T-helper 17 cell (primary cell): ENCODE measurements at places on chromosomes 2 and 18.
A peak's percentile ranks its signal among the peaks of the same experiment; 100 is the strongest.

DNA sequence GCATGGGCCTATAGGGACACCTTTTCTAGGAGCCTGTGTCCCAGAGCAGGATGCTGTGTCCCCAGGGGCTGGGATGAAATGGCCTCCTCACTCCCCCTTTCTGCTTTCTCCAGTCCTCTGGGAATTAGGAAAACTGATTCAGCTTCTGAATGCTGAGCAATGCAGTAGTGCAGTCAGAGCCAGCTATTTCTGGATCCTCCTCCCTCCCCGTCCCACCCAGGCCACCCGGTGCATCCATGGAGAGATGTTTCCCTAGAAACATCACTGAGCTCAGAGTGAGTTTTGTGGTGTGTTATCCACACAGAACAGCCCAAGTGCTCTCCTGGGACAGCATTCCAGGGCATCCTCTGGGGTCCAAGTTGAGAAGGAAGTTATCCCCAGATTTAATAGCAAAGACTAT lies 125.5 kb downstream of the LOXHD1 start:
- no peaks in the 10 kb centered on the region for H3K36me3 ChIP-seq
- H3K4me1 ChIP-seq = no peaks in the 10 kb centered on the region
- DNase-seq = no peak
- H3K27me3 ChIP-seq = peaks cover 46% of the 10 kb centered on the region
- no peak overlapping the region for H3K27ac ChIP-seq

DNA sequence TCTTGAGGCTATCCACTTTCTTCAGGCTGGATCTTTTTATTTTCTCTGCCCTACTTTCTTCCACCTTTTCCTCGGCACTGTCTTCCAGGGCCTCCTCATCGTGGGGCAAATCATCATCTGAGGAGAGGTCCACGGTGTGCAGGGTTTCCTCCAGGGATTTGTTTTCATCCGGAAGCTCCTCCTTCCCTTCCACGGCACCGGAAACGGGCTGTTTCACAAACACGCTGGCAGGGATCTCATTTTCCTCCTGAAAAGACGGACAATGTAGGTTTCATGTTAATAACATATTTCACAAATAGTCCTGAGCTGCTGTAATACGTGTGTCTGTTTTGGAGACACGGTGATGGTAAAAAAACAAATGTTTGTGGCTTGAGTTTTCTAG lies 10.4 kb downstream of the CAVIN2 start:
- H3K27ac ChIP-seq = no peak overlapping the region
- H3K27me3 ChIP-seq = peaks cover 58% of the 10 kb centered on the region
- peaks cover 2% of the 10 kb centered on the region for H3K36me3 ChIP-seq
- no peak overlapping the region for H3K4me3 ChIP-seq
- peaks cover 6% of the 10 kb centered on the region for H3K4me1 ChIP-seq

GRCh38 chr2:101230541-101231001 lies 22.1 kb upstream of the CNOT11 start:
- DNase-seq = no peak
- H3K4me3 ChIP-seq = no peak overlapping the region

GRCh38 chr18:57698571-57699276 lies 77.1 kb upstream of the NARS1 start:
- H3K4me1 ChIP-seq = no peaks in the 10 kb centered on the region
- H3K27ac ChIP-seq = no peak overlapping the region
- DNase-seq = no peak
- H3K36me3 ChIP-seq = no peaks in the 10 kb centered on the region
- H3K4me3 ChIP-seq = no peak overlapping the region

DNA sequence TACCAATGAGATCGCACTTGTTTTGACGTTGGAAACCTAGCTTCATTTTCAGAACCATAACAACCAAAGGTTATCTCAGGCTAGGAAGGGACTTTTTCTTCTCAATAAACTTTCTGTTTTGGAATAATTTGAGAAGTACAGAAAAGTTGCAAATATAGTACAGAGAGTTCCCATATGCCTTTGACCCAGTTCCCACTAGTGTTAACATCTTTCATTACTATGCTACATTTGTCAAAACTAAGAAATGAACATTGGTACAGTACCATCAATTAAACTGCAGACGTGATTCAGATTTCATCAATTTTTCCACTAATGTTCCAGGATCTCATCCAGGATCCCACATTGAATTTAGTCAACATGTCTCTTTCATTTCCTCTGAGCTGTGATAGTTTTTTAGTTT lies 111.6 kb downstream of the ATL2 start:
- no peak overlapping the region for H3K4me3 ChIP-seq
- H3K27ac ChIP-seq = no peak overlapping the region
- DNase-seq = no peak
- peaks cover 27% of the 10 kb centered on the region for H3K27me3 ChIP-seq
- peaks cover 4% of the 10 kb centered on the region for H3K36me3 ChIP-seq
- H3K4me1 ChIP-seq = peaks cover 16% of the 10 kb centered on the region

DNA sequence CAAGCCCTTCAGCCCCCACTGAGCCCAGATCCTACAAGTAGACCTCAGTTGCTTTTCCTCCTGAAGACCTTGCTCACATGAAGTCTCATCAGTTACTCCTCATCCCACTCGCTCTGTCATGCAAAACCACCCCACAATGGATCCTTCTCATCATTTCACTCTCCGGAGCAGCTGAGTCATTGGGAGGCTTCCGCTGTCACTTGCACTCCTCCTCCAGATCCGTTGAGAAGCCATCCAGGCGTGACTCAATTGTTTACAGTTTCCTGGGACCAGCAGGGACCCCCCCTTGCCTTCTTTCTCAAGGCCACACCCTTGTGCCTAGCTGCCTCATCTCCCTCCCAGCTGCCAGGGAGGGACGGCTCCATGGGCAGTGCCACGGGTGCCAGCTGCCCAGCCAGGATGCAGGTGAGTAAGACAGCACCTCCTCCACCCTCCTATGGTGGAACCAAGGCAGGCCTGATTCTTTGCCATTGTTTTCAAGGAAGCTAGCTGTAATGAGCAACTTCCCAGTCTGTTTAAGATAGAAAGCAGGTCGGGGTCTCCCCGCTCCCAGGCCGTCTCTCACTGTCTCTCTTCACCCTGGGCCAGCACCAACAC lies 16.3 kb downstream of the GPR55 start:
- peak overlapping the region; percentile 87 for H3K27ac ChIP-seq
- H3K36me3 ChIP-seq = peaks cover 6% of the 10 kb centered on the region
- no peak for DNase-seq
- H3K4me1 ChIP-seq = peaks cover 32% of the 10 kb centered on the region
- H3K27me3 ChIP-seq = peaks cover 8% of the 10 kb centered on the region

GRCh38 chr2:626491-627339 lies 50.5 kb downstream of the TMEM18 start:
- no peak for DNase-seq
- peaks cover 2% of the 10 kb centered on the region for H3K36me3 ChIP-seq
- no peak overlapping the region for H3K4me3 ChIP-seq
- peaks cover 40% of the 10 kb centered on the region for H3K27me3 ChIP-seq
- peaks cover 2% of the 10 kb centered on the region for H3K4me1 ChIP-seq

DNA sequence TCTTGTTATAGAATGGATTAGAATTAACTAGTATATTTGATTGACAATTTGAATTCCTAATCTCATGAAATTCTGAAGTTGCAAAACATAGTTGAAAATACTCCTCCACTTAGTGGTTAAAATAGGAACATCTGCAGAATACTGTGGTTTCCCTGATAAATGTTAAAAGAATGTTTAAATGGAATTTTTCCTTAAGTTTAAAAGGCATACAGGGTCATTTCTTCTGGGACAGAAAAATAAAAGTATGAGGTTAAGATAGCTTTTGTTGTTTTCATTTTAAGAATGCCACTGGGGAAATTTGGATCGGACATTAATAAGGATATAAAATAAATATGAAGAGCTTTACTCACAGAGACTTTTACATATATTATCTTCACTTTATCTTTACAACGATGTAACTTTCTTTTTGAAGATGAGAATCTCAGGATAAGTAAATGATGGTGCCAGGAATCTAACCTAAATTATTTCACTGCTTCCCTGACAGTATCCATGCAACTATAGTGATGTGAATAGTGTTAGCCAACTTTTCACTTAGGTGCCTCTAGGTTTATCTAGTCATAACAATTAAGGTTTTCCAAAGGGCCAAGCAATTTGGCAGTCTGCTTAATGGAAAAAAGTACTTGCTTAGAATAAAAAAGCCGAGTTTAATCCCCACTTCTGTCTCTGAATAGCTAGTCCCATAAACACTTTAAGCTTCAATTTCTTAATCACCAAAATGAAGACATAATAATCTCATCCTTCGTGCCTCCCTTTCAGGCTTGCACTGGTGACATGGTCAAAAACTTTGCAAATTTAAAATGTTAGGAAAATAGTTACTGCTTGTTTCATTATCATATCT lies 151.8 kb upstream of the STK17B start:
- no peak overlapping the region for H3K4me3 ChIP-seq
- H3K27ac ChIP-seq = no peak overlapping the region
- H3K4me1 ChIP-seq = no peaks in the 10 kb centered on the region
- H3K36me3 ChIP-seq = peaks cover 2% of the 10 kb centered on the region
- no peak for DNase-seq

GRCh38 chr2:71457923-71458322 lies 4.6 kb downstream of the DYSF start:
- peaks cover 5% of the 10 kb centered on the region for H3K4me1 ChIP-seq
- peaks cover 12% of the 10 kb centered on the region for H3K36me3 ChIP-seq
- H3K4me3 ChIP-seq = no peak overlapping the region

DNA sequence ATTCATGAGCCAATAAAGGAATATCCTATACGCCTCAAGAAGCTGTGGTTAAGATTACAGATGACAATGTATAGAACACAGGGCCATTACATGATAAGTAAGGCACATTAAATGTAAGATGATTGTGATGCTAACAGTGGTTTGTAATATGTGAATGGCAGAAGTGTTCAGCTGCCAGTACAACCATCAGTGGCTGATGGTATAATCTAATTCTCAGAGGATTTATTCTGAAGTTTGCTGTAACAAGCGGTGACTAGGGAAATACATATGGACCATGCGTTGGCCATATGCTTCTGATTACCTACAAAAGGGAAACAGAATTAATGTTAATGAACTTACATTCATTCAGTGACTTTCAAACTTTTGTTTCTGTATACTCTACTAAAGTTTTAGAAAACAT lies 750.8 kb upstream of the KLHL29 start:
- H3K4me3 ChIP-seq = no peak overlapping the region
- no peaks in the 10 kb centered on the region for H3K4me1 ChIP-seq
- H3K36me3 ChIP-seq = no peaks in the 10 kb centered on the region
- no peak overlapping the region for H3K27ac ChIP-seq
- no peaks in the 10 kb centered on the region for H3K27me3 ChIP-seq

- H3K27ac ChIP-seq = no peak overlapping the region
- H3K4me3 ChIP-seq = no peak overlapping the region
Measured at GRCh38 chr2:10548626-10549025, 100.5 kb upstream of the ODC1 start.

DNA sequence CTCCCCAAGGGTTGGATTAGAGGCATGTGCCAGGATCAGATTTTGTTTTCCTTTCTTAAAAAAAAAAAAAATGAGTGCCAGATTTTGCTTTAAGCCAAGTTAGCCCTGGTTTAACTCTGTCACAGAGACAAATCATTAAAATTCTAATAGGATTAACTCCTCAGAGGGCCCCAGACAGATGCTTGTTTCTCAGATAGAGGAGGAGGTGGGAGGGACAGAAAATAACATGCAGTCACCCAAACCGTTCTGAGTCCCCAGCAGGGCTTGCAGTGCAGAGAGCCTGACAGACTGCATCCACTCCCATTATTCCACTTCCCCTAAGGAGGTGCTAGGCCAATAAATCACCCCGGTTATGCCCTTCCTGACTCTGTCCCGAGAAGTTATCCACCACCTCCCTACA lies 6.3 kb upstream of the PROKR1 start:
- no peak overlapping the region for H3K4me3 ChIP-seq
- no peak overlapping the region for H3K27ac ChIP-seq
- DNase-seq = no peak
- H3K4me1 ChIP-seq = no peaks in the 10 kb centered on the region

DNA sequence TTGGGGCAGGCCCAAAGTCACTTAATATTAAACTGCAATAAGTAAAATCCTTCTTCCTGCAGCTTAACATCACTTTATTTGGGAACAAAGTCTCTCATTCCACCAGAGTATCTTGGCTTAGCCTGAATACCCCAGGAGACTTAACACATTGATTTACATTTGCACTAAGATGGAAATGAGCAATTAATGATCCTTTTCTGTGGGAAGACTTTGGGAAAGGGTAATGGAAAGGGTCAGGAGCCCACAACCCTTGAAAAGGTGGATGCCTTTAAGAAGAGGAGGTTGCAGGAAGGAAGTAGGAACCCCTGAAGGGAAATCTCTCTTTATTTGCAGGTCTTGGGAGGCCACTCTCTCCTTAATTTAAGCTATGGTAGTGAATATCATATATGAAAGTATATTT lies 28.0 kb upstream of the BARD1 start:
- H3K27me3 ChIP-seq = no peaks in the 10 kb centered on the region
- no peak overlapping the region for H3K27ac ChIP-seq
- DNase-seq = no peak
- no peaks in the 10 kb centered on the region for H3K36me3 ChIP-seq
- H3K4me1 ChIP-seq = no peaks in the 10 kb centered on the region

GRCh38 chr2:129798626-129799025 lies 180.8 kb upstream of the RAB6C start:
- H3K4me3 ChIP-seq = no peak overlapping the region
- no peak for DNase-seq
- H3K4me1 ChIP-seq = no peaks in the 10 kb centered on the region
- H3K36me3 ChIP-seq = no peaks in the 10 kb centered on the region
- H3K27ac ChIP-seq = no peak overlapping the region

- H3K36me3 ChIP-seq = no peaks in the 10 kb centered on the region
- no peaks in the 10 kb centered on the region for H3K4me1 ChIP-seq
- no peak overlapping the region for H3K27ac ChIP-seq
- no peak for DNase-seq
Measured at GRCh38 chr2:188986839-188987238, 12.7 kb downstream of the COL3A1 start.

GRCh38 chr2:46855805-46856204 lies 59.8 kb downstream of the MCFD2 start:
- no peak overlapping the region for H3K27ac ChIP-seq
- H3K36me3 ChIP-seq = no peaks in the 10 kb centered on the region
- H3K4me1 ChIP-seq = peaks cover 4% of the 10 kb centered on the region

DNA sequence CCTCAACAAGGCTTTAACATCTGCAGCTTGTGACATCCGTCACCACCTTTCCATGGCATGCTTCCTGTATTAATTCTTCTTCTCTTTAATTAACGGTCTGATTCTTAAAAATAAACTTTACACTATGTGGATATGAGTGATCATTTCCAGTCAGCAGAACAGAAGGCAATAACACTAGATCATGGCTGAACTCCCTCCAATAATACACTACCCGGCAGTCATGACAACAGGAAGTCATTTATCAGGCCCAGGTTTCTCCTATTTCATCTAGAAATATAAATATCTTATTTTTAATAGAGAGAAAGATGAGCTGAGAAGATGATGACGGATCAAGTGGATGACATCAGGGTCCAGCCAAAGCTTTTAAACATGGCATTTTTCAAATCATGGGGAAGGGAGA lies 792.2 kb downstream of the SLC4A3 start:
- no peaks in the 10 kb centered on the region for H3K4me1 ChIP-seq
- no peaks in the 10 kb centered on the region for H3K36me3 ChIP-seq
- no peaks in the 10 kb centered on the region for H3K27me3 ChIP-seq
- DNase-seq = no peak
- no peak overlapping the region for H3K4me3 ChIP-seq

- no peak overlapping the region for H3K27ac ChIP-seq
- H3K4me3 ChIP-seq = no peak overlapping the region
- H3K4me1 ChIP-seq = peaks cover 3% of the 10 kb centered on the region
Measured at GRCh38 chr2:10022966-10023662, 20.2 kb upstream of the KLF11 start.

- peaks cover 18% of the 10 kb centered on the region for H3K4me1 ChIP-seq
- no peaks in the 10 kb centered on the region for H3K27me3 ChIP-seq
- DNase-seq = no peak
- peak overlapping the region; percentile 21 for H3K27ac ChIP-seq
Measured at GRCh38 chr2:112301171-112301584, 25.8 kb downstream of the ZC3H6 start.
